ENCODE measurements at places on chromosomes 2 and 18. TPM values are rescaled to one million over a fixed set of nuclear protein-coding genes. Genes with fewer than 3 reads are reported as not detected.

GRCh38 chr2:58535182-58535581 is 294.1 kb upstream of the FANCL start:
- DNase-seq = no peak
- no peak overlapping the region for H3K27ac ChIP-seq
- H3K4me1 ChIP-seq = no peaks in the 10 kb centered on the region
- no peaks in the 10 kb centered on the region for H3K36me3 ChIP-seq
- H3K27me3 ChIP-seq = peaks cover 1% of the 10 kb centered on the region

CPSF3 gene
- 78.1 TPM for total RNA-seq

DSG1 gene
- not detected for total RNA-seq

AQP12A gene
- total RNA-seq = not detected

GPN1 gene
- total RNA-seq = 54.4 TPM

All from activated CD4-positive, alpha-beta memory T cell treated with anti-CD3 and anti-CD28 coated beads for 36 hours (primary cell).